IPS DF 6.9 (cell line): ENCODE measurements at places on chromosomes 3 and 15.

DNA sequence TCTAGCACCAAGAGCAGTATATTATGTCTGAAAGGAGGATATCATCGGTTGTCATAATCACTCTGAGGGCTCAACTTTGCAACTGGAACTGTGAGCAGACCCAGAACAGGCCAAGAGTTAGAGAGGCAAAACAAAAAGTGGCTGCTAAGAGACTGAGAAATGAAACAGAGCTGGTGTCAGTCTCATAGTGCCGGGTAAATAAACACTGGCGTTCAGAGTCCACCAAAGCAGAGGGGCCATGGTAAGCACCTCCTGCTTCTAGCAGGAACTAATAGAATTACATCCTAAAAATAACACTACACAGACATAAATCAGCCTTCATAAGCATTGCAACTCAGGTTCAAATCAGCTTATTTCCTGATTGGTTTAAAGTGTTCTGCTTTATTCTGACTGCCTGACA is 10.3 kb upstream of the IL12A start:
- DNase-seq: no peak

GRCh38 chr3:25719321-25719720 is 54.6 kb upstream of the TOP2B start:
- DNase-seq: no peak

GRCh38 chr15:66187271-66187670 is 66.3 kb downstream of the MEGF11 start:
- DNase-seq: no peak

DNA sequence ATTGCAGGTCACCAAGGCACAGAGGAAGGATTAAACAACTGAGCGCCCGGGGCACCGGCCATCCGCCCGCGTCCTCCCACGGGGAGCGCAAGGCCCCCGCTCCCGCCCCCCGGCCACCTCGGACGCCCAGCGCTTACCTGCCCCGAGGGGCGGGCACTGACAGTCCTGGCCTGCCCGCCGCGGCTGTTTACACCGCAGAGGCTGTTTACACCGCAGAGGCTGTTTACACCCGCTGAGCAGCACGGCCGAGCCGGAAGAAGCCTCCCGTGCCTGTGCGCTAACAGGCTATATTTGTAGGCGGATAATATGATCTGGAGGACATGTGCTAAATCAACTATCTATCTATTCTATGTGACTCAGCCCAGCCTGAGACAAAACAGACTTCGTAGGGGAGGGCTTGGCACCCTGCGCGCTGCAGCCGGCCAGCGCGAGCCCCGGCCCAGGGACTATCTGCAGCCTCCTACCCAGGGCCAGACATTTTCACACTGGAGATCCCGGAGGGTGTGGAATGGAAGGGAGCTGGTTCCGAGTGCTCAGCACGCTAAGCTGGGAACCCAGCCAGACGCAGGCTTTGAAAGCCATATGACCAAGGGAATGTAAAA is at the start of gene LRRC2:
LRRC2 (minus strand) TSS at position 263 of the 602 bp plus-strand sequence. CDS start 14,711 bp downstream, outside the sequence.
- DNase-seq: no peak

- peak; percentile 27 for DNase-seq
Measured at GRCh38 chr3:189148081-189148507, 23.7 kb upstream of the TPRG1 start.

GRCh38 chr3:54621184-54621583 is 306.7 kb downstream of the LRTM1 start:
- no peak for DNase-seq

GRCh38 chr15:78322243-78322642 is 17.9 kb upstream of the CRABP1 start:
- DNase-seq: no peak

DNA sequence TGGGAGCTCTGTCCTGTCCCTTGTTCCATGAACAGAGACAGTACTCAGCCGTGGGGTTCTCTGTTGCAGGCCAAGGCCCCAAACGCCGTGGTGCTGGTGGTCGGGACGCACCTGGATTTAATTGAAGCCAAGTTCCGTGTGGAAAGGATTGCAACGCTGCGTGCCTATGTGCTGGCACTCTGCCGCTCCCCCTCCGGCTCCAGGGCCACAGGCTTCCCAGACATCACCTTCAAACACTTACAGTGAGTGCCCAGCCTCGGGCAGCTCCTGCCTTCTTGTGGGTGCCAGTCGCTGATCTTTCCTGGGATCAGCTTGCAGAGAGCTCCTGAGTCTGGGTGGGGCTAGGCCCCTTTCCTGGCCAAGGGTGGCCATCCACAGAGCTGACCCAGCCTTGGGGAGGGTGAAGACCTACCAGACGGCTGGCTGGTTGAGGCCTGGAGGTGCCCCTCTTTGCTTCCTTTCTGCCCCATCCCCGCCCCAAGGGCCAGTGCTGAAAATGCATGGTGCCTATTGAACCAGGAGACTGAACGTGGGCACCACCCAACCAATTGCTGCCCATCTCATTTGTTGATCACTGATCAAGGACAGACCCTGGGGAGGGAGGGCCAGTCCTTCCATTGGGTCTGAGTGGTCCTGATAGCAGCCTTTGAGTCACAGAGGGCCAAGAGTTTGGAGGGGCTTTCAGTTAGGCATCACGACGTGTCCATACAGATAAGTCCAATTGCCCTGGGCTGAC is 106.9 kb downstream of the LRRK1 start:
- DNase-seq: no peak

- no peak for DNase-seq
Measured at GRCh38 chr3:12803371-12803770, 6.9 kb downstream of the CAND2 start.

DNA sequence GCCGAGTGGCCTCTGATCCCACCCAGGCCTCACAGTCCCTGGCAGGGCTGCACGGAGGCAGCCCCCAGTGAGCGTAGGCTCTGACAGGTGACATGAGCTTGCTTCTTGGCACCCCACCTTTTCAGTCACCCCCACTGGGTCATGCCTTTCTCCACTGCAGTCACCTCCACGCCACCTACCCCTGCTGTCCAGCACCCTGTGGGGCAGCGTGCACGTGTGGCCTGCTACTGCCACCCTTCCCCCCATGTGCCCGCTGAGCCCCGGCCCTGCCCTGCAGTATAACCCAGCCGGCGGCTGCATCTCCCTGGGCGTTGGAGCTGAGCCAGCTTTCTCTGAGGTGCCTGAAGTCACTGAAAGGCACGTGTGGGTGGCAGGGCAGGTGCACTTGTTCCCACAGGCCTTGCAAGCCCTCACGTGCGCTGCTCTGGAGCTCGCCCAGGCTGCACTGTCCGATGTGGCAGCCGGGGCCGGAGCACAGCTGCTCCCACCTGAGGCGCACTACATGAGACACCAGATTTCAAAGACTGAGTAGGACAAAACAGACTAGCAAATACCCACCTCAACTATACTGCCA is 65.6 kb downstream of the NIPA2 start:
- no peak for DNase-seq

DNA sequence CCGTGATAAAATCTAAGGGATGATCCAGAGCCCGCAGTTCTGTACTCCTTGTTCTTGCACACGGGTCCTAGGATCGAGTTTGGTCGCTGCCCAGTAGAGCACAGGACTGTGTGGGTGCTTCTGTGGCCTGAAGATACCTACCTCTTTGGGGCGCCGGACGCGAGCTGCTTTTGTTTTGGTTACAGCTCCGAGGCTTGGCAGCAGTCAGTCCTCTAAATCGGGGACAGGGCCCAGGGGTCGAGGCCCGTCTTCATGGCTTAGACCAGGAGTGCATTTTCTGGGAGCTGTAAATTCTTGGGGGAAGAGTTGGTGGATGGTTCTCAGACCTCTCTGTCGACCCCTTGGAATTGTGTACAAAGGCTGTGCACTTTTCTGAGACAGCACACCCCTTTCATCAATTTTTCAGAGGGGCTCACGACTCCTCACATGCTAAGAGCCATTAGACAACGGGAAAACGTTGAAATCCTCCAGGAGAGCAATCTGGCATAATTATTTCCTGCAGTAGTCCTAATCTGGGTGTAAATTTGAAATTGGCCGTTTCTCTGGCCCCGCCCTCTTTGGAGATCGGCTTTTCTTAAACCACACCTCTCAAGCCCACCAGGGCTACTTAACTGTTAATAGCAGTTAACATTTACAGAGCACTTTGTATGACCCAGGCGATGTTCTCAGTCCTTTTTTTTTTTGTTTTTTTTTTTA is 928 bp downstream of the CEP97 start:
- no peak for DNase-seq

- no peak for DNase-seq
Measured at GRCh38 chr15:101486696-101487459, 2.6 kb downstream of the PCSK6 start.

- DNase-seq: no peak
Measured at GRCh38 chr3:168616915-168617314, 521.2 kb upstream of the GOLIM4 start.

GRCh38 chr15:29924750-29925149 is 102.5 kb upstream of the TJP1 start:
- peak; percentile 84 for DNase-seq

DNA sequence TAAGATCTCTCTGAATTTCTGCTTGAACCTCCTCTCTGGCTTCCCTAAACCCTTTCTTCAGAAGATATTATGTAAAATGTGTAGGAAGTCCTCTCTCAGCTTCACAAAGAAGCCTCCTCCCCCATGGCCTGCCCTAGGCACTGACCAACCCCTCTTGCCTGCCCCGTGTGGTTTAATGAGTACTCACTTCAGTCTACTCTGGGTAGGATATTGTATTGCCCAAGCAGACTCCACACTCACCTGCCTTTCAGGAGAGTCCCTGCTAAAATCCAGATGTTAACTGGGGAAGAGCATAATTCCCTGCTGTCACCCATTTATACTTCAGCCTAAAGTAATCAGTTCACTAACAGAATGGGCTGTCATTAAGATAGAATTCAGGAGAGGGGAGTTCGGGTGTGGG is 2.6 kb upstream of the AGBL1 start:
- DNase-seq: no peak

DNA sequence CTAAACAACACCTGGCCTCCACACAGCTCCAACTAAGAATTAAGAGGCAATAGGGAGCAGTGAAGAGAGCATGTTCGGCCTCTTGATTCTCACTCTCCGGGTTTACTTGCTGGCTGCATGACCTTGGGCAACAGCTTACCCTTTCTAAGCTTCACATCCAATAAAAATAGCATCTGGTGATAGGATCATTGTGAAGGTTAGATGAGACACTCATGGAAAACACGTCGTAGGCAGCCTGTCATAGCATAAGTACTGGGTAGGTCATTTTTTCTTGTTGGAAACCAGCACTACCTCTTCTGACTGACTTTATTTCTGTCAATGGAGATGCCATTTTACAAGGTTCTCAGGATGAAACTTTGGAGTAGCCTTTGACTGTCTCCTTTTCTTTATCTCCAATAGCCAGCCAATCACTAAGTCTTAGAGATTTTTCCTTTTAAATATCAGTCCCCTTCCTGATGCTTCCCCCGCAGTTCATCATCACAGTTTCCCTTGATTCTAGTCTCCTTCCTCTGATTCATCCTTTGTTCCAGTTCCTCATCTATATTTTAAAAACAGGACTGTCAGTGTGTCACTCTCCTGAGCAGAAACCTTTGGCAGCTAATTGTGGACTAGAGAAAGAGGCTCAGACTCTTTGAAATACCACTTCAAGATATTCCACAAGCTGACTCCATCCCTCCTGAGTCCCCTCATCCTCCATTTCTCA is 271.5 kb downstream of the SLC9A9 start:
- DNase-seq: no peak

GRCh38 chr15:61396235-61396919 is 167.3 kb upstream of the RORA start:
- no peak for DNase-seq
